ENCODE measurements at places on chromosomes 11 and 22.

- DNase-seq: no peak
Observed at GRCh38 chr11:83006877-83007330, 64.8 kb downstream of the RAB30 start.

GRCh38 chr22:17106785-17107546 lies 14.2 kb downstream of the TMEM121B start:
- DNase-seq: no peak

GRCh38 chr11:65558002-65558929 lies at the start of gene LTBP3:
Gene LTBP3, minus strand, starts transcription at chr11:65558359. Its CDS starts 400 bp downstream, at chr11:65557959.
- no peak for DNase-seq

- DNase-seq: no peak
Observed at GRCh38 chr11:64102005-64102738, 63.7 kb downstream of the MACROD1 start.

DNA sequence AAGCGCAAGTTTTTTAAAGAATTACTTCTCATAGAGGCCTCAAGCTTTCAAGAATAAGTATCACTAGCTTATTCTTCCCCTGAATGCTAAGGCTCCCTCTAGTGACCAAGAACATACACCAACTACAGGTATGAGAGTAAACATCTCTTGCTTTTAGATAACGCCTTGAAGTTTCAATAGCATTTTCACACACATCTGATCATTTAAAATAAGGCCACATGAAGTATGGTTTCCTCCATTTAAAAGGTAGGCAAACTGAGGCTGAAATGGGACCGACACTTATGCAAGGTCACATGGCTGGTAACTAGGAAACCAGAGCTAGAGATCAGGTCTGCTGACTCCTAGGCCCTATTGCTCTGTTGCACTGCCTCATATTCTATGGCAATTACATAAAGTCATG lies 66.5 kb downstream of the CCDC34 start:
- DNase-seq: no peak

DNA sequence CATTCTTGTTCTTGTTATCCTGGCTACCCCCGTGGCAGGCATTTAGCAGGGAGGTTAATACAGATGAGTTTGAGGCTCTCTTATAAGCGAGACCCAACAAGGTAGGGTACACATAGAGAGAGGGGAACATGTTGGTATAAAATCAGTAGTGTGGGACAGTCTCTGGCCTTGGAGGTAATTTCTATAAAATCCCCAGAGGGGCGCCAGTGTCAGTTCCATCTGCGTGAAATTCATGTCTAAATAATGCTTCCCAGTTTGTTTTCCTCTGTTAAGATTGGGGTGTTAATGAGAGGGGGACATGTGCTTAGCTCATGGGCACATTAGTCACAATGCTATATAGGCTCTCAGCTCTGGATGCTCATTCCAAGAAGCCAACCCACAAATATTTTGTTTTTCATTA lies 150.7 kb downstream of the MYO18B start:
- DNase-seq: no peak

DNA sequence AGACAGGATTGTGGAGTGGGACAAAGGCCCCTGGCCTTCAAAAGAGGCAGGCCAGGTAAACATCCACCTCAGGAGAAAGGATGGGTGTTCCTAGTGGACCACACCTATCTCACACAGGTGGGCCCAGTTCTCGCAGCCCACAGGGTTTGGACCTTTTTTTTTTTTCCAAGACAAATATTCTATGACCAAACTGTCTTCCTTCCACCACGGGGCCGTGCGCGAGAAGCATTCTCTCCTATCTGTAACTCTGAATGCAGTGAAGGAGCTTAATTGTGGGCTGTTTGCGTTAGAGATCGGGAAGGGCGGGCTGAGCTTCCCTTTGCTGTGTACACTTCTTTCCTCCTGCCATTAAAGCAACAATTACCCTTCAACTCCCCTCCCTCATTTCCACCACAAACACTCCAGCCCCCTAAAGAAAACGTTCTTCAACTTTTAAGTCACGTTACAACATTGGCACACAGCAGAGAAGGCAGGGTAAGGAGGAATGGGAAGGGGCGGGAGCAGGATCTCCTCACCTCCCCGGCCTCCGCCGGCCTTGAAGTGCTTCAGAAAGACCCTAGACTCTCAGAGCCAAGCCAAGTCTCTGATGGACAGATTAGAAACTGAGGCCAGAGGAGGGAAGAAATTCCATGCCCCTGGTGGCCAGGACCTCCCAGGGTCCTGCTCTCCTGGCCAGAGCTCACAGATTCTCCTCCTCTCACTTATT lies 238.4 kb downstream of the BUD13 start:
- DNase-seq: no peak

DNA sequence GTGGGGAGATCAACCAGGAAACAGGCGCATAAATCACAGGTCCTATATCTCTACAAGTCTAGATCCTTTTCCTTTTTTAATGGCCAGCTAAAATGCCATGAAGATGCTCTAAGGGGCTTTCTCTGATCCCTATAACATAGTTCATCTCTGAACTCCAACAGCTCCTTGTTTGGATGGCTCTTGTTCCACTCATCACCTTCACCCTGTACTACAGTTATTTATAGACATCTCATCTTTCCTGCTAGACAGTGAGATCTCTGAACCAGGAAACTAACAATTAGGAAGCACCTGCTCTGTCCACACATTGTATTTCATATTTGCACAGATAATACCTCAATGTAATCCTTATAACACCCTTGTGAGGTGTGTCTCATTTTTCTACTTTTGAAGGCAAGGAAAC lies 31.6 kb downstream of the KCNA4 start:
- no peak for DNase-seq

Measured in stimulated activated CD4-positive, alpha-beta T cell treated with anti-CD3 and anti-CD28 coated beads, Interleukin-1b, Interleukin-23, amount 100 ng/mL, for 1 hour (primary cell).